Osteoblast (primary cell): ENCODE measurements at places on chromosomes 2 and 18.

- no peaks in the 10 kb centered on the region for H3K27me3 ChIP-seq
- peak; percentile 68 for DNase-seq
- peaks cover 18% of the 10 kb centered on the region for H3K4me1 ChIP-seq
- H3K27ac ChIP-seq, result peak overlapping the region; percentile 95
These were observed 411.2 kb downstream of the RND3 start for GRCh38 chr2:150076281-150076680.

GRCh38 chr2:145759228-145759915 lies 1239.5 kb upstream of the ZEB2 start:
- H3K27me3 ChIP-seq, result no peaks in the 10 kb centered on the region
- H3K4me1 ChIP-seq, result peaks cover 11% of the 10 kb centered on the region
- DNase-seq, result peak; percentile 18
- H3K4me3 ChIP-seq, result no peak overlapping the region
- H3K36me3 ChIP-seq, result no peaks in the 10 kb centered on the region
- no peak overlapping the region for H3K27ac ChIP-seq

DNA sequence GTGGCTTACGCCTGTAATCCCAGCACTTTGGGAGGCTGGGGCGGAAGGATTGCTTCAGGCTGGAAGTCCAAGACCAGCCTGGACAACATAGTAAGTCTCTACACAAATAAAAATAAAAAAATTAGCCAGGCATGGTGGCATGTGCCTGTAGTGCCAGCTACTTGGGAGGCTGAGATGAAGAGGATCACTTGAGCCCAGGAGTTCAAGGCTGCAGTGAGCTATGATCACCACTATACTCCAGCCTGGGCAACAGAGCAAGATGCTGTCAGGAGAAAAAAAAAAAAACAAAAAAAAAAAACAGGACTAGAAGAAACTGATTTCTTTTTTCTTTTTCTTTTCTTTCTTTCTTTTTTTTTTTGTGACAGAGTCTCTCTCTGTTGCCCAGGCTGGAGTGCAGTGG lies 13.6 kb downstream of the SPDYA start:
- no peaks in the 10 kb centered on the region for H3K4me1 ChIP-seq
- H3K36me3 ChIP-seq, result no peaks in the 10 kb centered on the region
- no peak overlapping the region for H3K27ac ChIP-seq
- H3K4me3 ChIP-seq, result no peak overlapping the region

- DNase-seq, result no peak
- no peaks in the 10 kb centered on the region for H3K27me3 ChIP-seq
- no peaks in the 10 kb centered on the region for H3K36me3 ChIP-seq
- H3K27ac ChIP-seq, result no peak overlapping the region
These were observed 270.0 kb downstream of the CYRIA start for GRCh38 chr2:16395601-16396000.

DNA sequence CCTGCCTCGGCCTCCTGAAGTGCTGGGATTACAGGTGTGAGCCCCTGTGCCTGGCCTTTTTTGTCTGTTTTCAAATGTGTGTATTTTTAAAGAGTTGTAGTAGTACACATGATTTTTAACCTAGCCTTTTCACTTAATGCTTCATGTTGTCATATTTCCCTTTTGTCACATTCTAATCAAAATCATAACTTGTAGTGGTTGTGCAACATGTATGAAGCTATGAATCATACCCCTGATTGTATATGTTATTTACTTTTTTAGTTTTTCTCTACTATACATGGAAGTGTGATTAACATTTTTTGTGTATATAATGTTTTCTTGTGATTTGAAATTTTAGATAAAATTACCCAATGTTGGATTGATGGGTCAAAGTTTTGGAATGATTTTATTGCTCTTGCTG lies 8.5 kb downstream of the GEN1 start:
- H3K36me3 ChIP-seq, result peaks cover 10% of the 10 kb centered on the region
- H3K27ac ChIP-seq, result no peak overlapping the region
- H3K4me3 ChIP-seq, result no peak overlapping the region
- peaks cover 7% of the 10 kb centered on the region for H3K4me1 ChIP-seq

- H3K4me3 ChIP-seq, result no peak overlapping the region
- no peaks in the 10 kb centered on the region for H3K36me3 ChIP-seq
- peaks cover 18% of the 10 kb centered on the region for H3K4me1 ChIP-seq
- peak overlapping the region; percentile 31 for H3K27ac ChIP-seq
These were observed 243.0 kb downstream of the ZNF407 start for GRCh38 chr18:74840492-74841167.

- no peak overlapping the region for H3K27ac ChIP-seq
- H3K27me3 ChIP-seq, result no peaks in the 10 kb centered on the region
- no peaks in the 10 kb centered on the region for H3K4me1 ChIP-seq
- H3K4me3 ChIP-seq, result no peak overlapping the region
- no peaks in the 10 kb centered on the region for H3K36me3 ChIP-seq
- DNase-seq, result no peak
These were observed 85.9 kb downstream of the ZNF407 start for GRCh38 chr18:74683573-74683972.
